ENCODE measurements at places on chromosomes 7 and 10. TPM values are rescaled to one million over a fixed set of nuclear protein-coding genes. Genes with fewer than 3 reads are reported as not detected.

DNA sequence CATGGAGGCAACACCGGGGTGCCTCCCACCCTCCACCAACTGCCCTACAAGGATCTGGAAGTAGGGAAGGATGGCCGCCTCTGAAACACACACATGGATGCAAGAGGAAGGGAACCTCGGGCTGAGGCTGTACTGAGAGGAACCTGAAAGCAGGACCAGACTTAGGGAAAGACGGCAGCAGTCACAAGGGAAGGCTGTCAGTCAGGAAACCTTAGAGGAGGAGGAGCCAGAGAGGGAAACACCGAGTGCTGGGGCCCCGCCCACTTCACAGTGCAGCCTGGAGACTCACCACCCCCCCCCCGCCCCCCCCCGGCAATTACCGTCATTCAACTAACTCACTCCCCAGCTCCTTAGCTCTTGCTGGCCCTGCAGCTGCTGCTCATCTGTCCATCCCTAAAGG lies 2.5 kb downstream of the CYREN start:
- peaks cover 53% of the 10 kb centered on the region for H3K4me1 ChIP-seq
- H3K27me3 ChIP-seq = no peaks in the 10 kb centered on the region
- DNase-seq = no peak
- peak overlapping the region; percentile 94 for H3K27ac ChIP-seq

DNA sequence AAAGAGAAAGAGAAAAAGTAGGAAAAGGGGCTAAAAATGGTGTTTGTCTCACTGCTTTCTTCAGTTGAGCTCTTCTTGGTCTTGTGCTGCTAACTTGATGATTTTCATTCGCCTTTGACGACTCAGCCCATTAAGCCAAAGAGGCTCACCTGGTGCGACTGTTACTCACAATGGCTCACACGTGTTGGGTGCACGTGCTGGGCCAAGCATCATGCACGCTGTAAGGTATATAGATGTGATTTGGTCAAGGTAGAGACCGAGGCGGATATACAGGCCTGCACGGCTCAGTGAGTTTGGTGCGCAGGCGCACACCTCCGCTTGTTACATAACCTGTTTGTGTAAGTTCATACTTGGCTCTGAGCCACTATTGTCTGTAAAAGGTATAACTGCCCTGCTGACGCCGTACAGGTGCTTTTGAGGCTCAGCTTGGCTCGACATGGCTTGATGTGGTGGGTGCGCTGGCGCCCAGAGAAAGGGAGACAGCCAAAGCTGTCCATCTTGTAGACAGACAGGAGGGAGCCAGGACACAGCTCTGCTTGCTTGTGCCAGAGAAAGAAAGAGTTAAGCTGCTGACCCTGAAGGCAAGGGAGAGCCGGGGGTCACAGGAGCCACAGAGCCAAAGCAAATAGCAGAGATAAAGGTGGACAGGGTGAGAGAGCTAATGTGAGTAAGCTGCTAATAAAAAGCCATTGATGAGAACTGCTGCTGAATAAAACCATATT lies 33.6 kb downstream of the ANKRD16 start:
- no peaks in the 10 kb centered on the region for H3K27me3 ChIP-seq
- no peak for DNase-seq
- no peaks in the 10 kb centered on the region for H3K36me3 ChIP-seq
- no peaks in the 10 kb centered on the region for H3K4me1 ChIP-seq

AKR1C1 gene
- total RNA-seq = 0.14 TPM

GRCh38 chr10:132356621-132357195 lies 24.7 kb downstream of the LRRC27 start:
- H3K27ac ChIP-seq = no peak overlapping the region
- no peak overlapping the region for H3K4me3 ChIP-seq
- H3K27me3 ChIP-seq = no peaks in the 10 kb centered on the region
- DNase-seq = no peak

- H3K36me3 ChIP-seq = no peaks in the 10 kb centered on the region
- H3K27ac ChIP-seq = no peak within 1 kb of the TSS
- H3K4me3 ChIP-seq = peak within 1 kb of the TSS; percentile 79
- H3K4me1 ChIP-seq = peaks cover 4% of the 10 kb centered on the region
- H3K27me3 ChIP-seq = peaks cover 27% of the 10 kb centered on the region
Measured at GRCh38 chr10:80356563-80356988, at the start of the genes DYDC1 and DYDC2. Gene DYDC1 (minus strand): TSS chr10:80356755. CDS start chr10:80352601, 4,154 bp downstream. Gene DYDC2 (plus strand): TSS chr10:80356781. CDS start chr10:80362444, 5,663 bp downstream.
